ENCODE measurements at places on chromosomes 1 and 21.
A peak's percentile ranks its signal among the peaks of the same experiment; 100 is the strongest.

DNA sequence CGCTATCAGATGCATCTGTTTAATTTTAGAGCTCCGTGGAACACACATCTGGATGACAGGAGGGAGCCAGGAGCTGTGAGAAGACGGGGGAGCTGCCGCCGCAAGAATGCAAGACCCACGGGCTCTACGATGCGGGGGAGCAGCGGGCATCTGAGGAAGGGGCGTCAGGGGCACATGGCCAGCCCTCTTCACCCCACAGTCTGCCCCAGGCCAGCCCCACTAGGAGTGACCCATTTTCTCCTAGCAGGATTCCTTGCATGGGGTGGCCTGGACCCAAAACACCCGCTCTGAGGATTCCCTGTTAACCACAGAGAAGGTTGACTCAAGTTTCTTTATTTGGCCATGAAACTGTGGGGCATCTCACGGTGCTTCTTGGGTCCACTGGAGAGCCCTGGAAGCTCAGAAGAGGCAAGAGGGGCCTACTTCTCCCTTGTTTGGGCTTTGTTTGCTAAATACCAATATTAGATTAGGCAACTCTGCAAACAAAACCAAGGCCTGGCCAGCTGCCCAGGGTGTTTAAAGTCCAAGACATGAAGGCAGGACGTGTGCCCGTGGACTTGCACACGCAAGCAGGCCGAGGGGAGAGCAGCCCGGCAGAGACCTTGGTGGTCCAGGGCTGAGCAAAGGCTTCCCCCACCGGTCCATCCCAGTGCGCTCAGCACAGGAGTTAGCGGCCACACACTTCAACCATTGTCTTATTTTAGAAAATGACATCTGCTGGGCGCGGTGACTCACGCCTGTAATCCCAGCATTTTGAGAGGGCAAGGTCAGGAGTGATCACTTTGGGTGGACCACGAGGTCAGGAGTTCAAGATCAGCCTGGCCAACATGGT, 89.8 kb downstream of the DHRS3 start:
- DNase-seq, result peak; percentile 34

DNA sequence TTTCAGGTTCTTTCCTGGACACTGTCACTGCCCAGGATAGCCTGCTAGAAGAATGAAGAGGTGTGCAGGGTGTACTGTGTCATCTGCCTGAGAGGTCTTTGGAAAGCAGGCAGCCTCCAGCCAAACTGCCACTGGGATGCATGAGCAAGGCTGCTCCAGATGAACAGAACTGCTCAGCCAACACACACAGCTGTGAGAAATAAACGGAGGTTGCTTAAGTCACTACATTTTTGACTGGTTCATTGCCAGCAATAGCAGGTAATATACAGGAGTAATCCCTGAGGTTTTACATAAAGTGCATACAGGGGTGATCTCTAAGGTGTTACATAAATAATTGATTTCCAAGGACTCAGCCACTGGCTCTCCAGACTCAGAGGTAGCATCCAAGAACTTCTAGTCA, 516.9 kb downstream of the BRINP3 start:
- DNase-seq, result no peak

GRCh38 chr1:41018018-41018410, 3.5 kb downstream of the SLFNL1 start:
- DNase-seq, result no peak

DNA sequence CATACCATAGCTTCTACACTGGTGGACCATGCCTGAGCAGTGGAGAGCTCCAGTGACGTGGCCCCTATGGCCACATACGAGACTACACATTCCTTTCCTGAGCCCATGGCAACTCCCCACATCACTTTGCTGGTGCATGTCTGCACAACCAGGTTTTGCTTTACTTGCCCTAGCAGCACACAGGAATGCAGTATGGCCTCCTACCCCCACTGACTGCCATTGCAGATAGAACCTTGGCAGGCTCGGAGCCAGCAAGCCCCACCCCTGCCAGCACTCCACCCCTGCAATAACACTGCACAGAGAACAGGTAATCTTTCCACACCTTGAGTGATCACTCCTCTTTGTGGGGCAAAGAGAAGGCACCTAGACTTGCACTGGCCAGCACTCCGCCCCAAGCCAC, 531.9 kb upstream of the CAMK1G start:
- no peak for DNase-seq

DNA sequence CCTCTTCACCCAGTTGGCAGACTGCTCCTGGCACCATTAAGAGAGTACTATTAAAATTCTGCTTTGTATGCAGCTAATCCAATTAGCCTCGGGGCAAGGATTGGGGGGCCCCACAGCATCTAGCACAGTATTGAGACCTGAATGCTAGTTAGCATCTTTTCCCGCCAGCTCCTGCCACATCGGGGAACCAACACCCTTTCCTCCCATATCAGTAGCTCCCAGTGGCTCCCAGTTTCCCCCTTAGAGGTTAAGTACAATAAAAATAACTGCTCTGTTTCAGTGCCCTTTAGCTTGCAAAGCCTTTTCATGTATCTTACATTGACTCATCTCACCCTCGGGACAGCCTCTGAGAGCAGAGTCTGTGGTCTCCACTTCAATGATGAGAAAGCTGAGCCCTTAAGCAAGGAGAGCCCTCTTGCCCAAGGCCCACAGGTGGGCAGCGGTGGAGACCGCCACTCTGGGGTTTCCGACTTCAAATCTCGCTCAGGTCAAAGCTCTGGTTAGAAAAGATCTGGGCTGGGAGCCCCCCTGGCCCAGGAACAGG, 4.2 kb upstream of the PMVK start:
- no peak for DNase-seq

DNA sequence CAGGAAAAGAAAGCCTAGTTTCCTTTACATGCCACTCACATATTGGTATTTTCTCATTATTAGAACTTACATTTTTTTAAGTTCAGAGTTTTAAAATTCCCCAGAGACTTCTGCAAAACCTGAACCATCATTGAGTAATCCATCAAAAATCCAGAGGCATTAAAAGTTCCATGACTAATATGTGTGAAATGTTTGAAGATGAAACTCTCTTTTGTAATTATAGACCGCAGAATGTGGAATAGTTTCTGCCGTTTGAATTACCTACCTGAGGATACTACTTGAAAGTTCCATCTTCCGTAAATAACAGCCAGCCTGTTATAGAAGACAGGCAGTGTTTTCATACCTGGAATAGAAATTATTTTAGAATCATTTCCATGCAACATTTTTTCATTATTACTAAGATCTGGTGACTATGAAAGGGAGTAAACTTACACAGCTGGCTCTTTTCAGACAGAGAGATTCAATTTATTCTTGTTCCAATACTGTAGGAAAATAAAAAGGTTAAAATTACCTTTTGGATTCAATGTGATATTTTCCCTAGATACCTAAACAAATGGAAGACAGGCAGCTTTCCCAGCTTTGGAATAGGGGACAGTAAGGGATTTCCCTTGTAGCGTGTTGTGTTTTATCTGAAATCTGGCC, 131.4 kb downstream of the ST6GALNAC5 start:
- no peak for DNase-seq

DNA sequence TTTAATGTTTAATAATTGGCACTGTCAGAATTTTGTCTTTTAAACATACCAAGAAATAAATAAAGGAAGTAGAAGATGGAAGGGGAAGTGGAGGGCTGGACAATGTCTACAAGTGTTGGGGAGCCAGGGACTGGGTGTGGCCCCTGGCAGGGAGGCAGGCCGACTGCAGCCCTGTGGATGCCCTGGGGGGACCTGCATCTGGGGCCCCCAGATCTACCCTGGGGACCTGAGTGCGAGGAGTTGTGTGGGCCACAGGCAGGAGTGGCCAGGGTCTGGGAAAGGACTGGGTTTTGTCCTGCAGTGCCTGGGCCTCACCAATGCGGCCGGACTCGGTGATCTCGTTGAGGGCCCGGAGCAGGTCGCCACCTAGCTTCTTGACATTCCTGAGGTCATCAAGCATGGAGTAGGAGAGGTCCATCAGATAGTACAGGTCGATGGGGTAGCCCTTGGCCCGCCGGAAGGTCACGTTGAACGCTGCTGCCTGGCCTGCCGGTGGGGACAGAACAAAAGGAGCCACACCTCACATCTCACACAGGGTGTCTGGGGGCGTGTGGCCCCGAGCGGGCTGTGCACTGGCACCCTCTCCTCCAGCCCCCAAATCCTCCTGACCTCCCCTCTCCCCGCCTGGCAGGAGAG, 17.5 kb downstream of the ITGB2 start:
- DNase-seq, result no peak

DNA sequence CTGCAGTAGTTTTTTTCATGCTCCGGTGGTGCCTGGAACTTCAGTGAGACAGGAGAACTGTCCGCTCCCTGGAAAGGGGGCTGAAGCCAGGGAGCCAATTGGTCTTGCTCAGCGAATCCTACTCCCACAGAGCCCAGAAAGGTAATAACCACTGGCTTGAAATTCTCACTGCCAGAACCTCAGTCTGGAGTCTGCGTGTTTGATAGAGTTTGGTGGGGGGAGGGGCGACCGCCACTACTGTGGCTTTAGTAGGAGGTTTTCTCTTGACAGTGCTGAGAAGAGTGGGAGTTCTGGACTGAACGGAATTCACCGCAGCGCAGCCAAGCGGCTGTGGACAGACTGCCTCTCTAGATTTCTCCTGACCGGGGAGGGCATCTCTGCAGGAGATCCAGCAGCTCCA, 8.0 kb upstream of the OR2M3 start:
- DNase-seq, result no peak

GRCh38 chr1:38101037-38101785, 54.6 kb upstream of the POU3F1 start:
- no peak for DNase-seq

DNA sequence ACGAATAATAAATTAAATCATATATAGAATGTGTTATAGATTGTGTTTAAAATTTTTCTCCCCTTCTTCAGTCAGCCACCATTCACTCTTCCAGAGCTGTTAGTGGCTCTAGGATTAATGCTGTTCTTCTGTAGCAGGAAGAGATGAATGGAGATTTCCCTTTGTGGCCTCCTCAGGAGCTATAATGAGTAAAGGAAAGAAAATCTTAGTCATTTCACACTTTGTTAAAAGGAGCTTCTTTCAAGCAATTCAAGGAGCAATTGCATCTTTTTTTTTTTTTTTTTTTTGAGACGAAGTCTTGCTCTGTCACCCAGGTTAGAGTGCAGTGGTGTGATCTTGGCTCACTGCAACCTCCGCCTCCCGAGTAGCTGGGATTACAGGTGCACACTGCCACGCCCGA, 23.7 kb upstream of the TMCO2 start:
- no peak for DNase-seq

GRCh38 chr21:41317458-41317857, 857 bp downstream of the FAM3B start:
- DNase-seq, result no peak

GRCh38 chr1:184000321-184000720, 37.2 kb downstream of the COLGALT2 start:
- DNase-seq, result no peak

- no peak for DNase-seq
Measured at GRCh38 chr1:244319283-244320132, 132.2 kb downstream of the ADSS2 start.

- no peak for DNase-seq
Measured at GRCh38 chr1:86696522-86696921, 7.9 kb upstream of the SH3GLB1 start.

DNA sequence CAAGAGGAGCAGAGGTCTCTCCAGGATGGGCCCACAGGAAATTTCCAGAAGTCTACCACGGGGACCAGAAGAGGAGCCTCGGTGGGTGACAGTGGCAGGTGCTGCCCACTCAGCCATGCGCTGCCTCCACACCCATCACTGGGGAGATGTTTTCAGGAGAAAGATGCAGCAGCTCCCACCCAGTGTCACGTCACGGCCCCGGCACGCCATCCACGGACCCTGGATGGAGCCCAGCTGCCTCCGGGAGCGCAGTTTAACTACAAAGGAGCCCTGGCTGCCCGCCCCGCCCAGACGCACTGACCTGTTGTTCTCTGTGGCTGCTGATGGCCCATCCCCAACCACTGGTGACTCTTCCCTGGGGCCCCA, 6.8 kb downstream of the TSPEAR start:
- no peak for DNase-seq

GRCh38 chr1:193211539-193211938, 25.1 kb upstream of the B3GALT2 start:
- DNase-seq, result no peak

GRCh38 chr1:15027515-15027986, 126.0 kb upstream of the TMEM51 start:
- DNase-seq, result peak; percentile 35

GRCh38 chr1:80171631-80172030, 1165.1 kb upstream of the ADGRL4 start:
- DNase-seq, result no peak

- no peak for DNase-seq
Measured at GRCh38 chr1:43536196-43536863, 5.6 kb downstream of the PTPRF start.

GRCh38 chr1:229209386-229209785, 61.5 kb upstream of the RAB4A start:
- DNase-seq, result no peak

- DNase-seq, result no peak
Measured at GRCh38 chr1:219792337-219793021, 135.9 kb downstream of the SLC30A10 start.

- DNase-seq, result no peak
Measured at GRCh38 chr1:58839846-58840835, 56.3 kb upstream of the JUN start.

DNA sequence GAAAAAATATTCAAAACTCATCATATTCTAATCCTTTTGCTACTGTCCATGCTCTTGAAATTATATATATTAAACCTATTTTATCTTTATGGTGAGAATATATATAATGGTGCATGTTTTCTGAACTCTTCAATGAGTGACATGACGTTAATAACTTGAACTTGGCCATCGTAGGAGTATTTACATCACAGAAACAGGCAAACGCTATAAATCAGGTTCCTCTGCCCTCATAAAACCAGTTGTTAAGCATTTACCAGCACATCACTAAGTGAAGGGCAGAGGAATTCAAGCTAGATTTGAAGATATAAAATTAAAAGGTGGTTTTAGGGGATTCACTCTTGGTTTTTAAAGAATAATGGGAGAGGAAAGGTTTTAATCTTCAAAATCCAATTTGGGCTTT, 20.5 kb downstream of the NID1 start:
- no peak for DNase-seq

- no peak for DNase-seq
Measured at GRCh38 chr1:23424293-23425192, at the start of gene TCEA3. TCEA3 (minus strand) TSS chr1:23424748; CDS start chr1:23424633, 115 bp downstream.

Data from COR-L47 (cell line).